Muscle of arm (tissue), 14 donors: ENCODE measurements at places on chromosomes 13 and 19.
A peak's percentile ranks its signal among the peaks of the same experiment; 100 is the strongest.

- no peak for DNase-seq
Measured at GRCh38 chr13:46169758-46170157, 12.2 kb downstream of the LCP1 start.

DNA sequence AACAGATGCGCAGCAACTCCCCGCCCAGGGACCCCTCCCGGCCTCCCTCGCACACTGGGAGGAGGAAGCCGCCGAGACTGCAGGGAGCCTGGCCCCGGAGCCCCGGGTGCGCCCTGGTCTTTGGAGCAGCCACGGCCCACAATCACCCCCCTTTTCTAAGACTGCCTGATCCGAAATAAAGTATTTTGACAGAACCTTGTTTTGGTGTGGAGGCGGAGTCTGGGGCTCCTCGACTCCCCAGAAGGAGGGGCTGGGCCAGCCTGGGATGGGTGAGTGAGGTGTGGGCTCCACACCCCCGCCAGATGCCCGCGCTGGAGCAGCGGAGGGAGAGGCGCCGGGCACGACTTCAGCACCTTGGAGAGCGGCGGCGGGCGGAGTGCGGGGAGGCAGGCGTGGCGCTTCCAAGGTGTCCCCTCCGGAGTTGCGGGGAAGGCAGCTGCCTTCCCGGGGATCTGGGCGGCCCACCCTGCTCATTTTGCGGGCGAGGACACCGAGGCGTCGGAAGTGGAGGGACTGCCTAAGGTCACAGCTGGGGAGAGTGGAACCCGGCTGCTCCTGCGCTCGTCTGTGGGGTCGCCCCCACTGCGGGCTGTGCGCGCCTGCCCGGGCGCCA, 9.4 kb downstream of the SIRT6 start:
- DNase-seq: peak; percentile 51

- DNase-seq: no peak
Measured at GRCh38 chr13:46479283-46479682, 73.7 kb upstream of the LRCH1 start.

DNA sequence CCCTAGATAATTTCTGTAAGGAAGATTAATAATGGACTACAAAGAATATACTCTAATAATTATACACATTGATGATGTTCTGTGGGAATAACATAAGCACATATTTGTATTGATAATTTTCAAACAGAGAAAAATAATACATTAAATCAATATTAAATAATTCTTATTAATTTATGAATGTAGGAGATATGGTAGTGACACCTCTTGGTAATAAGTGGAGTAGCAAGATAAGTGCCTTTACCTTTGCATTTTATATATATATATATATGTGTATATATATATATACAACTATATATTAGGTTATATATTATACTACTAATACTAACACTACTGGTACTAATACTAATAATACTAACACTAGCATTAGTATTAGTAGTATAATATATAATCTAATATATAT, 905.8 kb downstream of the SLITRK1 start:
- DNase-seq: no peak

DNA sequence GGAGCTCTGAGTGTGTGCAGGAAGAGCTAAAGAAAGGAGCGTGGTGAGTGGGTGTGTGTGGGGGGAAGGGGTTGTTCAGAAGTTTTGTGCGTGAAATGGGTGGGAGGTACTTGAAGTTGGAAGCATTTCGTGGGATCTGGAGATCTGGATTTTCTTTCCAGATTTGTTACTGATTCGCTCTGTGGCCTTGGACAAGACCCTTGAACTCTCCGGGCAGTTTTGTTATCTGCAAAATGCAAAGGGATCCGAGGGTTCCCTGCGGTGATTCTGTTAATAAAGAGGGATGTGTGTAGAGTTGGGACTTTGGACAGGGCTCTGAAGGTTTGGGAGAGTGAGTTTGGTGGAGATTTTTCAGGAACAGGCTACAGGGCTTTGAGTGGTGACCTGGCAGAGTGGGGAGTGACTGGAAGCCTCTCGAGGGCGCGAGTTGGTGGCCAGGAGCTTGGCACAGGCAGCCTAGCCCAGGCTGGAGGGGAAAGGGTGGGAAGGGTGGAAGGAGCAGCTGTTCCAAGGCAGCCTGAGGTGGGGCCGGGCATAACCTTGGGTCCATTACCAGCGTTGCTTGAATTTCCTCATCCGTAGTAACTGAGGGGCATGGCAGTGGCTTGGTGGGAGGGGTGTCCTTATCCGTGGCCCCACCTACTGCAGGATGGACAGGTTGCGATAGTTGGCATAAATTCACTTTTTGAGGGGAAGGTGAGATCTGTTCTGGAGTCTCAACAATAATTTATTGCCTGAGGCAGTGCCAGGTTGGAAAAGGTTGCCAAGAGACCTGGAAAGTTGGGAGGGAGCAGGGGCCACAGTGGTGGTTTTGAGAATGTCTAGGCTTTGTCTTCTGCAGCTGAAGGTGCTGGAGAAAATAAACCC, 2.1 kb downstream of the ACTN4 start:
- no peak for DNase-seq

GRCh38 chr19:5669212-5669611, 11.1 kb downstream of the MICOS13 start:
- DNase-seq: no peak

DNA sequence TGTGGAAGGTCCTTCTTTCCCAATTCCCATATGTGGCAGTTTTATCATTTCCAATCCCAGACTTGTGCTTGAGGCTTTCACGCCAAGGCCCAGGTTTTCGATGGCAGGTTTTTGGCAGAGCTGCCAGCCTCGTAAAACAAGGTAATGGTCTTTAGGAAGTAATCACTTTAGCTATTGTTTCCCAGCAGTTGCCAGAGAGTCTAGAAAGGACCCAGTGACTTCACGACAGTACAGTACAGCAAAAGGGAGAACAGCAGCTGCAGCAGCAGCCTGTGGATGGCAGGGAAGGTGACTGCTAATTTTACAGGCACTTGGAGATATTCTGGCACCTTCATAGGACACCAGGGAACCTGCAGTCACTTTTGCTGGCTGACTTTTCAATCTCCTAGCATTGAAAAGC, 291.6 kb upstream of the MAB21L1 start:
- no peak for DNase-seq

DNA sequence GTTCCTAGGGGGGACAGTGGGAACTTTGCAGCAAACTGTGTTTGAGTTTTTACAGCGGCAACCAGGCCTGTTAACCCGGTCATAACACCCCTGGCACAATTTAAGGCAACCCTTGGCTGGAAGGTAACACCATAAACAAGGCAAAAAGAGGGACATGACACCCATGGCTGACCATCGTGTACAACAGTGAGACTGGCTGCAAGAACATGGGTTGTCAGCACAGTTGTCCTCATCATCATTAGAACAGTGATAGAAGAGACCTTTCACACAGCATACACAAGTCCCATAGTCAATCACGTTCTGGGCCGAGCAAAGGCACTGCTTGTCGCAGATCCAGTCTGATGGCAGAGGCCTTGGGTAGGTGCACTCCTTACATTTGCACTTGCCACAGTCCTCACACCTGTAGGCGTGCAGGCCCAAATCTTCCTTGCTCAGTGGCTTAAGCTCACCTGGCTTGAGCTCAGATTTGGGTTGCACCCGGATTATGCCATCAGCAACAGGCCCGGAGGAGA, 4.1 kb downstream of the SPRY2 start:
- DNase-seq: no peak

DNA sequence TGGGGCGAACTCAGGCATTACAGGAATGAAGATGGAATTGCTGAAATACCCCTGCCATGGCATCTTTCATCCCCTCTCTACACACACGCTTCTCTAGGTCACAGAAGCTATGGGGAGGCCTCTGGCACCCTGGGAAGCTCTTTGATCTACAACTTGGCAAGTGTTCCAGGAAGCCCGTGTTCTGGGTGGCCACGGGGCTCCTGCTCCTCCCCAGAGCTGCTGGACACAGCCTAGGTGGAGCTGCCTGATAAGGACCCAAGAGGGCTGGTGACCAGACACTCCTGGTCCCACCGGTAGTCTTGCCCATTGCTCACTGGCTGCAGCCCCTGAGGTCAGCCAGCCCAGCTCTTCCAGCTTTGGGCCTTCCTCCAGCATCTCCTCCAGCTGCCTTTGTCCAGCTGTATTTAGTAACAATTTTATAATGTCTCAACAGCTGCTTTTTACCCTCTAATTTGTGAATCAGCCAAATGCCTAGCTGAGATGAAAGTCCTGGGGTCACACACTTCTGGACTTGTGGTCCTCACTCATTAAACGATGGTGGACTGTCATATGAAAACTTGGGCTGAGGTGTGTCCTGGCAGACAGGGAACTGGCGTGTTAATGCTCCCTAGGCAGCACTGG, 72.8 kb upstream of the SPATA13 start:
- no peak for DNase-seq

DNA sequence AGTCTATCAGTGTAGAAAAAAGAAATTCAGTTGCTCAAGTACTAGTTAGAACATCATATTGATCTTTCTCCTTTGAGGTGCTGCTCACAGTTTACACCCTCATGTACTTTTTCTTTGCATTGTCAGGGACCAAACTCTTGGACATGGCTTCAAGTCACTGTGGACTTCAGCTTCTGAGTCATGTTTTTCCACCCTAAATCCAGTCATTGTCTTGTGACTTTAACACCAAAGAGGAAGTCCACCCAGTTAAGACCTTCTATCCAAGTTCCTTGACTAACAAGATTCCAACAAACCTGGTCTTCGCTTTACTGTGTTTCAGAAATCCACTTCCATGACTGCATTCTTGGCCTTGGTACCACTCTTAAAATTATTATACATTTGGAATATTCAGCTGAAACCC, 206.7 kb upstream of the ARGLU1 start:
- DNase-seq: no peak

DNA sequence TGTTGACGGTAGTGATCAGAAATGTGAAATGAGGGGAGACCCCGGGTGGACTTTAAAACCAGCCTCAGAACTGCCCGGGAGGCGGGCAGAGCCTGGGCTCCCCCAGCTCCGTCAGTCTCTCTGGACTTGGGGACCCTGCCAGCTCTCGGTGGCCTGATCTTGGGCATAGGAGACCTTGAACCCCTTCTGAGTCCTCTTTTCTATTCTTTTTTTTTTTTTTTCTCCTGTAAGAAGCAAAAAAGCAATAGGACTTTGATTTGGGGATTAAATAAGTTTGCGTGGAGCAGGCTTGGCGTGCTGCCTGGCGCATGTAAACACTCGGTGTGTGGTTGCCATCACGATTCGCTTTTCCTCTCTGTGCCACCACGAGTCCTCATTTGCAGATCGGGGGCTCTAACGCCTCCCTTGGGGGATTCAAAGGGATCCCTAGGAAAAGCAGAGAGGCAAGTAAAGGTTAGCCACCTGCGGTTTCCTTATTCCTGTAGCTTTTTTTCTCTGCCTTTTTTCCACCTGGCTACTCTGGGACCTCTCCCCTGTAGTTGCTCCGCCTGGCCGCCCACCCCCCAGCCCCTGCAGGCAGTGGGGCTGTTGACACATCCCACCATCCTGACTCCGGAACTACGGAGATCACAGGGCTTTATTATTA, 1.3 kb downstream of the SAFB start:
- peak; percentile 34 for DNase-seq

GRCh38 chr19:29837448-29837981, 25.7 kb downstream of the CCNE1 start:
- no peak for DNase-seq

GRCh38 chr13:40679480-40679985, 13.1 kb upstream of the FOXO1 start:
- DNase-seq: no peak

GRCh38 chr13:33218020-33218419, 67.5 kb downstream of the STARD13 start:
- no peak for DNase-seq

- no peak for DNase-seq
Measured at GRCh38 chr13:45928843-45929242, 77.3 kb upstream of the SIAH3 start.

DNA sequence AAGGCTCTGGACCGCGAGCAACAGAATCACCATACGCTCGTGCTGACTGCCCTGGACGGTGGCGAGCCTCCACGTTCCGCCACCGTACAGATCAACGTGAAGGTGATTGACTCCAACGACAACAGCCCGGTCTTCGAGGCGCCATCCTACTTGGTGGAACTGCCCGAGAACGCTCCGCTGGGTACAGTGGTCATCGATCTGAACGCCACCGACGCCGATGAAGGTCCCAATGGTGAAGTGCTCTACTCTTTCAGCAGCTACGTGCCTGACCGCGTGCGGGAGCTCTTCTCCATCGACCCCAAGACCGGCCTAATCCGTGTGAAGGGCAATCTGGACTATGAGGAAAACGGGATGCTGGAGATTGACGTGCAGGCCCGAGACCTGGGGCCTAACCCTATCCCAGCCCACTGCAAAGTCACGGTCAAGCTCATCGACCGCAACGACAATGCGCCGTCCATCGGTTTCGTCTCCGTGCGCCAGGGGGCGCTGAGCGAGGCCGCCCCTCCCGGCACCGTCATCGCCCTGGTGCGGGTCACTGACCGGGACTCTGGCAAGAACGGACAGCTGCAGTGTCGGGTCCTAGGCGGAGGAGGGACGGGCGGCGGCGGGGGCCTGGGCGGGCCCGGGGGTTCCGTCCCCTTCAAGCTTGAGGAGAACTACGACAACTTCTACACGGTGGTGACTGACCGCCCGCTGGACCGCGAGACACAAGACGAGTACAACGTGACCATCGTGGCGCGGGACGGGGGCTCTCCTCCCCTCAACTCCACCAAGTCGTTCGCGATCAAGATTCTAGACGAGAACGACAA, 1.8 kb downstream of the PCDH17 start:
- peak; percentile 82 for DNase-seq

- no peak for DNase-seq
Measured at GRCh38 chr19:56273563-56274117, 1.1 kb downstream of the EDDM13 start.

DNA sequence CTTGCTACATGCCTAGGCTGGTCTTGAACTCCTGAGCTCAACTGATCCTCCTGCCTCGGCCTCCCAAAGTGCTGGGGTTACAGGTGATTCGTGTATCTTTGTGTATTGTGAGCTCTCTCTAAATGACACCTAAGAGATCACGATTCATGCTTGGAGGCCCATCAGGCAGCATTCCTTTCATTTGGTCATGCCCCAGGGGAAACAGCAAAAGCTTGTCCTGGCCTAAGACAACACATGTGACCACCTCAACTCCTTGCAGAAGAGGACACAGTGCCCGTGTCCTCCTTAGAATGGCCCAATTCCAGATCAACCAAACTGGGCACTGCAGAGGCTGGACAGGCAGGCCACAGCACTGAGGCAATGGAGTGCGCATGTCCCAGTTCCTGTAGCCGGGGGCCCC, 32.5 kb downstream of the ZC3H4 start:
- no peak for DNase-seq

DNA sequence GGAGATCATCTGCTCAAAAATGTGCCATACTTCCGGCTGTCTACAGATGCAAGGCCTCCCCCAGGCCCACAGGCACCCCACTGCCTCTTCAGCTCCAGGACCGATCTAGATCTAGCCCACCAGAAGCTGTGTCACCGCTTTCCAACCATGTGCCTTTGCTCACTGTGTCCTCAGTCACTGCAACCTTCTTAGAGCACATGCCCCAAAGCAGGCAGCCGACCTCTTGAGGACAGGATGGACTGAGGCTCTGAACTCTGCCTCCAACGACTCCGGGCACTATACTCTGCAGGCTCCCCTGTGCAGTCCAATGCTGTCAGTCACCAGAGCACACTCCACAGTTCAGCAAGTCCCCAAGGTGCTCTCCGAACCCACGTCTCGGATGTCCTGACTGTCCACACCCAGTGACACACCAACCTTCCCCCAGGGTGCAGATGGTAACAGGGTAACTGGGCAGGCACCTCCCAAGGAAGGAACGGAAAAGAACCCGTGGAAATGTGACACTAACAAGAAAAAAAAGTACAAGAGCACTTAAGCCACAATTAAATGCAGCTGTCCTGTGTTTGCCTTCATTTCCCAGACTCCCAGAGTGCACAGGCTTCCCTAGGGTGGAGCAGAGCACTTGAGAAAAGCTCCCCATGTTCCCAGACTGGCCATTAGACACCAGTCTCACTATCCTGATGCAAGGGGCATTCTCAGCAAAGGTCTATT, 4.8 kb downstream of the STK24 start:
- DNase-seq: no peak
